ENCODE measurements at places on chromosomes 5 and 9.

GRCh38 chr9:70218767-70219166, 40.0 kb upstream of the SMC5 start:
- DNase-seq = no peak

DNA sequence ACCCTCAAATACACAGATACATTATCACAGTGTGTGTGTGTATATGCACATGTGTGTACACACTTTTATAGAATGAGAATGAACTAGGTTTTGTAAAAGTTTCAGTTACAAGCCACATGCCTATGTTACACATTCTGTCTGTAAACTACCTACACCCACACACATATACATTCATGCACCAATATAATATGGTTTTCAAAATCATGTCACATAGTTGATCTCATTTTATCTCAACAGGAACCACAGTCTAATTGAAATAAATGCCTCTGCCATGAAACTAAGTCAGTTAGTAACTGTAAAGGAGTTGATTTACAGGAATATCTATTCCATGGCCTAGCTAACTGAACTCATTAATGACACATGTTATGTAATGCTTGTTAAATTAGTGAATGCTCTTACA, 646.6 kb downstream of the PDE4D start:
- DNase-seq = no peak

DNA sequence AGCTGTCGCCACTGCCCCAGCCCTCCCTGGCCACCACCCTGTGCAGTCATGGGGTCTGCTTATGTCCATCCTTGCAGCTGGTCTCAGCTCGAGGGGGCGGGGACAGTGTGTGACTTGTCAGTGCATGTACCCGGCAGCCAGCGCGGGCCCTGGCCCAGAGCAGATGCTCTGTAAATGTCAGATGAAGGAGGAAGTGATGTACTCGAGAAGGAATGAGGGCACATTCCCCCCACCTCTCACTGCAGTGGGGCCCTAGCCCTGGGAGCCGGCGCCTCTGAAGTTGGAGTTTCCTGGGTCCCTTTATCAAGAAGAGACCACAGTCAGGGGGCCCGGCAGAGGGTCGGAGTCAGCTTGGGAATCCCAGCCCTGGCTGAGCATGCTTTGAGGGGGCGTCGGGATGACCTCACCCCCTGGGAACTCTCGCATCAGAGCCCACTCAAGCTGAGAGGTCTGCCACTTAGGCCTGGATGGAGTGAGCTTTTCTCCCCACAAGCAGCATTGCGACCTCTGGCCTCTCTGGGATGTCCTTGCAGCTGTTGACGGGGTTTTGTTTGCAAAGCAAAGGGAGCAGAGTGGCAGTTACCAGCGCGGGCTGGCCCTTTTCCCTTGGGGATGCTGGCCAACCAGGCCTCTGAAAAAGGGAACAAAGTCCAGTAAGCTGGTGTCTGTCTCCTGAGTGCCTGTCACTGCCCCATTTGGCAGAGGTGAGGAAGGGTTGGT, 19.0 kb downstream of the NEURL1B start:
- DNase-seq = no peak

- no peak for DNase-seq
Measured at GRCh38 chr9:133857639-133858038, 119.5 kb upstream of the SARDH start.

GRCh38 chr9:20117986-20118385, 329.1 kb upstream of the SLC24A2 start:
- no peak for DNase-seq

GRCh38 chr5:43619380-43619779, 16.4 kb downstream of the NNT start:
- no peak for DNase-seq

- no peak for DNase-seq
Measured at GRCh38 chr5:9924614-9925013, 294.5 kb upstream of the TAS2R1 start.

GRCh38 chr9:84169240-84169639, 171.3 kb downstream of the SLC28A3 start:
- no peak for DNase-seq

DNA sequence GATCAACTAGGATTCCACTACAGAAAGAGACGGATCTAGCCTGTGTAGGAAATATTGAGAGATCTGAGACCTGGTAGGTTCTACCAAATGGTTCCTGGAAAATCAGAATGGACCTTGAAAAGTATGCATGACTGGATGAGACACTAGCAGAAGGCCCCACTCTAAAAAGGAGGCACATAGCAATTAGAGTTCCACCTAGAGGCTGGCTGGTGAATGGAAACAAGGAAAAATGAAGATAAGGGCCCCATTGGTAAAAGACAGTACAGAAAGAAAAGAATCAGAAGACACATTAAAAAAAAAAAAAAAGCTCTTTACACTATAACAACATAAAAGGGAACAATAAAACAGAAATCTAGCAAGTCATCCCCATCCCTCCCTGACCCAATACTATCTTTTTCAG, 518.5 kb downstream of the NR2F1-AS1 start:
- no peak for DNase-seq

DNA sequence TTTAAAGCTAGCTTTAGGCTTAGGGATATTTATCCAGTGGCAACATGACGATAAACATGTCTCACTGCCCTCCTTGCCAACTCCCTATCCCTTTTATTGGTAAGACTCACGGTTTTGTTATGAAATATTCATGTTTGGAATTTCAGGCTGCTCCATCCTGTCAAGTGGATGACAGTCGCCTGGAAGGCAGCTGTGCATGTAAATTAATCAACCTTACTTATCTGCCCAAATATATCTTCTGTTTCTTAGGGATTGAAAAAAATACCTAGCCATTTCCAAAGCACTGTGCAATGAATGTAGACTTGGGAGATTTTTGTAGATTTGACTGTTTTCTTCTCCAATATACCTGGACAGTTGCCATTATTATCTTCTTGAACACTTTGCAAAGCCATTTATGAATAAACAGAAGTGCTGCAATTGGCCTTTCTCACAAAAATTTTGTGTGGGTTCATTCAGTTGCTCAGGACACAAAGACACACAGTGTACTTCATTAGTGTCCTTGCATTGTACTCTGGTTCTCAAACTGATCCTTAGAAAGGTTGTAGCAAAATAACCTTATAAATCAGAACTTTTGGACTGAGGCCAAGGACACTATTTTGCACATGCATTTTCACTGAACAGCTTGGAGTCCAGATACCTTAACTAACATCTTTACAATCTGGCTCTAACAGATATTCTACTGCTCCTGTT, 889.4 kb upstream of the SEMA6A start:
- DNase-seq = no peak

DNA sequence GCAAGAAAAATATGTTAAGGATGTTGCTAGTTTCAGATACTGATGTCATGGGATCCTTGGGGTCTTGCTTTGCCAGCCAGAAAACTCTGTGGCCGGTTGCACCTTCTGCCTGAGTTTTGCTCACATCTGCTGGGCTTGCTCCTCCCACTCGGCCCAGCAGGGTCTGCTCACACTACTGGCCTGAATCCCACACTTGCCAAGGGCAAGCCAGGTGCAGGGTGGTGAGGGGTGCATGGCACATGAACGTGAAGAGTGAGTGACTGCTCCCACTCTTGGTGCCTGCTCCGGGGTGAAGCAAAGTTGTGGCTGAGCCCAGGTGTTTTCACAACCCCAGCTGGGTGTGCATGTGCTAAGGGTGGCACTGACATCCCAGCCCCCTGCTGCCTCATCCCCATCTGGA, 83.1 kb upstream of the STARD4 start:
- DNase-seq = no peak

- no peak for DNase-seq
Measured at GRCh38 chr5:173825215-173825865, 62.8 kb upstream of the CPEB4 start.

DNA sequence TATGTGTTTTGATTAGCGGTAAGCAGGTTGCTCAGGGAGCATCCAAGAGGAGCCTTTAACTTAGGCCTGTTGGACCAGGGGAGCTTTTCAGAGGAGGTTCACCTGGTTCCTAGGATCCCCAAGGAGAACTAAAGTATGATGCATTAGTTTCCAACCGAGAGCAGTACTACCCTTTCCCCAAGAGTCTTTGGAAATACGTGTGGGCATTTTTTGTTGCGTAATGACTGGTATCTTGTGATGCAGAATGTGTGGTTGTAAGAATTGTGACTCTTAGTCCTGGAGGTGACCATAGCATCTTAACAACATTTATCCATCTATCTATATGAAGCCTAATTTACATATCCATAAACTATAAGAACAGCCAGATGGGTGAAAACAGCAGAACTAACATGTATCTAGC, 11.0 kb downstream of the CFAP95 start:
- no peak for DNase-seq

- no peak for DNase-seq
Measured at GRCh38 chr9:14957109-14957508, 46.9 kb upstream of the FREM1 start.
